GM12878 (cell line): ENCODE measurements at places on chromosomes 5 and 9. TPM values are rescaled to one million over a fixed set of nuclear protein-coding genes. Genes with fewer than 3 reads are reported as not detected.

Gene PRDM9
- polyA plus RNA-seq: not detected in 2 replicates

Gene NREP
- 41.5 and 44.8 TPM in 2 replicates for polyA plus RNA-seq

Gene OR1J4
- not detected in 2 replicates for polyA plus RNA-seq

Gene ACTBL2
- 0.05 TPM in 1 of 2 replicates, not detected in the other for polyA plus RNA-seq

DNA sequence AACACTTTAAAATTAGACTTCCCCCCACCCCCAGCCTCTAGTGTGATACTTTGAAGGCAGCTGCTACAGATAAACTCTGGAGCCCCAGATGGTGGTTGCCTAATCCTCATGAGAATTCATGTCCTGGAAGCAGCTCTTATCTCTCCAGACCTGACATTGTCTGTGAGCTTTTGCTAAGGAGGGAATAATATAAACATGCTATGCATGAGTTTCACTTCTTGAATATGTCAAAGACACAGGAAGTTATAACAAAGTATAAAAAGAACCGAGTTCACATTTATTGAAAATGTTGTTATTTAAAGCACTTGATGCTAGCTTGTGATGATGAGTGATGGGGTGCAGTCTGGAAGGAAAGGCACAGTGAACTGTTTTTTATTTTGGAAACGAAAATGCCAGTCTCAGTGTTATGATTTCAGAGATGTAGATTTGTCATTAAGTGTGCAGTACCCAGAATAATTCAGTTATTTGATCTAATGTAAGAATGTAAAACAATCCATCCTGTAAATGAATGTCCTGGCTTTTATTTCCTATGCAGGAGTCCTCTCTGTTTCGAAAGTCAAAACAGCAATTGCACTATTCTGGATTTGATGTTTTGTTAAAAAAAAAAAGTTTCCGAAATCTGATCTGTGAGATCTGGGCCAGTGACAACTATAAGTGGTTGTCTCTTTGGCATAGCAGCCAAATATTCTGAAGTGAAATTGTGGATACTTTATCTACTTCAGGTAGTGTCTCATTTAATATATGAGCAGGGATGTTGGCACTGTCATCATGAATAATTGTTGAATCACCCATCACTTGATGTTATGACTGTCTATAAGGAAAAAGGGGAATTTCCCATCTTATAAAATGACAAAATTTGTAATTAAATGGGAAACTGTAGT is 77.0 kb downstream of the ZCCHC7 start:
- DNase-seq: peak; percentile 79

DNA sequence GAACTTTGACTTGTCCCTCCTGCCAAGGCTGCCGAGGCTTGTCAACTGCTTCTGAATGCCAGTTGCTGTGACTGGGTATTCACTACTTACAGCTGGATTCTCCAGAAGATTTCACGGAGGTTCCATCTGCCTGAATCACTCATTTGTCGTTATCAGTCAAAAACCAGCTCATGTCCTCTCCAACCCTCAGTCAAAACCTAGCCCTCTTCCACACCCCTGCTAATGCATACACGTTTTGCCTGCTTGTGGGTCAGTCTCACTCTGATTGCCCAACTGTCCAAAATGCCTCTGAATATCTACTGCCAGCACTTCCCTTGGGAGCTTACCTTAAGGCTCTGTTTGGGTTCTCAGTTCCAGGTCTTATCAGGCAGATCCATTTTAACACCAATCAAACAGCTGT is 238.6 kb upstream of the TMEM161B start:
- no peak for DNase-seq

DNA sequence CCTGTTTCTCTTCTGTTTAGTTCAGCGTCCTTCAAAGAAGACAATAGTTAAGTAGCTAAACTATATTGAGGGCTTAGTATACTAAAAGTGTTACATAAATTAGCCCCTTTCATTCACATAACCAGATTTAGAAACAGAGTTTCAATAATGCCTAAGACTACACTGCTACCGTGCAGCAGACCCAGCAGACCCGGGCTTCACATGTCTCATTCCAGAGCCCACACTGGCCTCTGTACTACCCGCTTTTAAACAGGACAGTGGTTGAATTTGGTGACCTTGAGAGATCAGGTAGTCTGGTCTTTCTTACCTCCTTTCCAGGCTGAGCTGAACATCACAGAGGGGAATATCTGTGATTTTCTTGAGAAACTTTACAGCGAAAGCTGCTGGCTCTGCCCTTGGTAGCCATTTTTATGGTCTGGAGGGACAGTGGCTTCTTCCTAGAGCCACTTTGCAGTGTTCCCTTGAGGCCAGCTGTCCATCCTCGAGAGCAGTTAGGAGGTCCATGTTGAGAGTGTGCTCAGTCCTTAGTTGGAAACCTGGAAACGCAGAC is 56.5 kb downstream of the SLC22A5 start:
- DNase-seq: no peak

DNA sequence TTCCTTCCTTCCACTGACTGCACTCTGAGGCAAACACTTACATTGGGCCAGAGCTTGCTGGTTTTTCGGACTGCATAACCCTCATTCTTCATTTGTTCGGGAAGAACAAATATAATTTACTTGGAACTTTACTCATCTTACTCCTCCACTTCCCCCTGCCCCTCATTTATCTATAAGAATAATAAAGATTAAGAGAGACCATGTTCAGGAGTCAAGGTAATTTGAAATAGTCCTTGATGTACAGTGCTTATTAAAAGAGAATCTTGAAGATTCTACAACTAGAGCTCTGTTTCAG is 65.6 kb downstream of the BASP1 start:
- no peak for DNase-seq

DNA sequence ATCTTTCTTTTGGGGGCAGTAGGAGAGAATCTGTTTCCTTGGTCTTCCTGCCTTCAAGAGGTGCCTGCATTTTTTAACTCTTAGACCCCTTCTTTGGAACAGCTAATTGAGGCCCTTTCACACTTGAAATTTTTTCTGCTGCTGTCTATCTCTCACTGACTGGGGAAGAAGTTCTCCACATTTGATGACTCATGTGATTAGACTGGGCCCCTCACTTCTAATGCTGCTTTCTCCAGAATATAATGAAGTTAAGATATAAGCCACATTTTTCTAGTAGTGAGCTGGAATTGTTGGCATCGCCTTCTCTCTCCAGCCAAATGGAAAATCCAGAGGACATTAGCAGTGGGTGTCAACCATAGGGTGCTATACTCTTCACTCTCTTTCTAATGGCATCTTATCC is 12.4 kb downstream of the ZNF474 start:
- no peak for DNase-seq
